Activated naive CD8-positive, alpha-beta T cell treated with anti-CD3 and anti-CD28 coated beads for 36 hours (primary cell): ENCODE measurements at places on chromosomes 16 and 17. TPM values are rescaled to one million over a fixed set of nuclear protein-coding genes. Genes with fewer than 3 reads are reported as not detected.

- no peak for DNase-seq
Observed at GRCh38 chr16:21654881-21655280, 2.5 kb upstream of the IGSF6 start.

GRCh38 chr16:46583036-46583435 lies 38.1 kb downstream of the SHCBP1 start:
- no peak for DNase-seq

Gene HBA2
- not detected for total RNA-seq

DNA sequence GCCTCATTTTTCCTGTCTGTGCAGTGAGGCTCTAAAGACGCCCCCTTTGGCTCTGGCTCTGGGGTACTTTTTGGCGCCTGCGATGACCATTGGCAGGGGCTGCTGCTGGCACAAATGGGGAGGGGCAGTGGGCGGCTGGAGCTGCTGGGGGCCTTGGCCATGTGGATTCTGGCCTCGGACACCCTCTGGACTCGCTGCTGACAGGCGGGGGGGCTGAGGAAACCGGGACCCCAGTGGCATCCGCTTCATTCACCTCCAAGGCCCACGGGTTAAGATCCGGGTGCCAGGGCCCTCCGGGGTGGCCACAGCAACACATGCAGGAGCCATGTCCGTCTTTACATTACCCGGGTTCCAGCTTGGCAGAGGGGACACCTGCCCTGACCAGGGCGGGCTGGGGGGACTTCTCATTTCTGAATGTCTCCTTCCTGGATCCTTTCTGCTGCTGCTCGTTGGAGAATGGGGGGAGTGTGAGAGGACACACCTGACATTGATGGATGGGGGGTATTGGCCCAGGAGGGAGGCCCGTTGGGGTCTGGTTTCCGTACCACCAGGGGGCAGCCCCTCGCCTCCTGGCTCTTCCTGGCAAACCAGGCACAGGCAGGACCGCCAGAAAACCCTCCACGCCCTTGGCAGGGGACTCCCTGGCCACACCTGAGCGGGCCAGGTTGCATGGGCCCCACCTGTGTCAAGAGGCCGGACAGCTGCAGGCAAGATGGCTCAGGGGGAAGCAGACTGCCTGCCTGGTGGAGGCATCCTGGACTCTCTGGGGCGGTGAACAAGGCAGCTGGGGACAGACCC lies 21.8 kb downstream of the GSE1 start:
- DNase-seq = no peak

Gene TUBD1
- total RNA-seq = 7.8 TPM

Gene PPL
- not detected for total RNA-seq

DNA sequence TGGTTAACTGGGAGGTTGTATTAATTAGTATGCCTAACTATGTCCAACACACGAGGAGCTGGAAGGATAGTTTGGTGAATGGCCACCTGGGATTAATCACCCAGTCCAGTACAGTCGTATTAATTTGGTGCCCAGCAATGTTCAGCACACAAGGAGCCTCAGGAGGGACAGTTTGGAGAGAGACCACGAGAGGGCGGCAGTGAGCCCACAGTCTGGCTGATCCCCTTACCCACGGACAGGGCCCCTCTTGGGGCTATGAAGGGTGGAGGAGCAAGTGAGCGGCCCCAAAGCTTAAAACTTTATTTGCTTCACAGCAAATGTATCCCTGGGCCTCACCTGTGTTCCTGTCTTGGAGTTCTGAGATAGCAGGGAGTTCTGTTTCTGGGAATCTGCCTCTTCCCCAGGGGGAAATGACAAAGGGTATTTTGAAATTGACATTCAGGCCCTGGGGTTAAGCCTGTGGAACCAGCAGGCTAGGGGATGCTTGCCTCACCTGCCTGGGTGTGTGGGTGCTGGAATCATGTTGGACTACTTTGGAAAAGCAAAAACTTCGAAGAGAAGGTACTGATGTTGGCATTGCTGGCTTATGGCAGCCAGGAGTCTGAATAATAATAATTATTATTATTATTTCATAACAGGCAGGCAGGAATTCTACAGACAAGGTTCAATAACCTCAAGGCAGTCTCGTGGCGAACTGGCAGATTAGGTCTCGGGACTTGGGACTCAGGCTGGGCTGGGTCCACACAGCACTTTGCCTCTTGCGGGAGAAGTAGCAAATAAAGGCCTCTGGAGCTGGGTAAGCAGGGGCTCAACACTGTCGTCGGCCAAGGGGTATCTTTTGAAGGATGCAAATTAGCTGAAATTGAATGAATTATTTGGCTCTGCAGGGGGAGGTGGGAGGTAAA lies 227.6 kb upstream of the ASIC2 start:
- DNase-seq = peak; percentile 38

DNA sequence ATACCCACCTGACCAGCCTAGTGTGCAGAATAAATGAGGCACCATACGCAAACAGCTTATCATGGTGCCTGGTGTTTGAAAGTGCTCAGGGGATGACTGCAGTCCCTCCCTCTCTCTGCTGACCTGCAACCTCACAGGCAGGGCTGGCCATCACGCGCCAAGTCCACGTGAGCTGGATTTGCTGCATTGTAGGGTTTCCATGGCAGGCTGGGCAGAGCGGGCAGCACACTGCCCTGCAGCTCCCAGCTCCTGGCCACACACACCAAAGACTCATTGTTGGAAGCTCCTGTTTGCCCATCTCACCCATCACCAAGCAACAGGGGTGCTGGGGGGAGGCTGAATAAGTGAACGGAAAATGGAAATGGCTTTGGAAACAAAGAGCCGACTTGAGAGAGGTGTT lies 81.8 kb downstream of the IRX3 start:
- DNase-seq = no peak
